ENCODE measurements at places on chromosomes 5 and 9.

DNA sequence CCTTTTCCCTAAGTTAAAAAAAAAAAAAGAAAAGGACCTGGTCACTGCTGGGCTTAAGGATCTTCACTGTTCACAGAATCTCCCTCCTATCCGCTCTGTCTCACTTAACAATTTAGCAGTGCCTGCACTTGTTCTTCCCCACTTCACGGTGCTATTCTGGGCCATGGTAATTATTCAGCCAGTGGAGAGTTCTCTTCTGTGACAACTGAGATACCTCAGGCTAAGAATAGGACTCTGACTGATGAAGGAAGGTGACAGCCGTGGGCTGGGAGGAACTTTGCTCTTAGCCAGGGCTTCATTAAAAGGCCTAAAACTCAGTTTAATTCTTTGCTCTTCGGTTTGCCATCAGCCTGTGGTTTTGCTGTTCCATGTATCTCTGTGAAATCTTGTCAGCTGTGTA is 51.9 kb upstream of the ENTREP1 start:
- no peak for DNase-seq

- DNase-seq, result no peak
These were observed 495.2 kb downstream of the TLE4 start for GRCh38 chr9:80066931-80067330.

DNA sequence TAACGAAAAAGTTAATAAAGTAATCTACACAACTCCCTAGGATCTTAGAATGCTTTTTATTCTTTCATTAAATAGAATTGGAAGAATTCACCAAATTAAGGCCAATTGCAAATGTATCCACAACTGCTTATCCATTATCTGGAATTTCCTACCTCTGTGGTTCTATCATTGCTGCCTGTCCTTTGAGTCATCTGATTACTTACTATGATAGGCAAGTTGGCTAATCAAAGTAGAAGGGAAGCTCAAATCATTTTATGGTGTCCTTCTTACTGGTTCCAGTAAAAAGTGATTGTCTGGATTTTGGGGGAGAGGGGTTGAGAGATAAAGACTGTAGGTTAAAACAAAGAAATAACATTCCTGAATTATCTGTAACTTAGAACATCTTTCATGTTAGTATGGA is 161.4 kb upstream of the GNA14 start:
- no peak for DNase-seq

DNA sequence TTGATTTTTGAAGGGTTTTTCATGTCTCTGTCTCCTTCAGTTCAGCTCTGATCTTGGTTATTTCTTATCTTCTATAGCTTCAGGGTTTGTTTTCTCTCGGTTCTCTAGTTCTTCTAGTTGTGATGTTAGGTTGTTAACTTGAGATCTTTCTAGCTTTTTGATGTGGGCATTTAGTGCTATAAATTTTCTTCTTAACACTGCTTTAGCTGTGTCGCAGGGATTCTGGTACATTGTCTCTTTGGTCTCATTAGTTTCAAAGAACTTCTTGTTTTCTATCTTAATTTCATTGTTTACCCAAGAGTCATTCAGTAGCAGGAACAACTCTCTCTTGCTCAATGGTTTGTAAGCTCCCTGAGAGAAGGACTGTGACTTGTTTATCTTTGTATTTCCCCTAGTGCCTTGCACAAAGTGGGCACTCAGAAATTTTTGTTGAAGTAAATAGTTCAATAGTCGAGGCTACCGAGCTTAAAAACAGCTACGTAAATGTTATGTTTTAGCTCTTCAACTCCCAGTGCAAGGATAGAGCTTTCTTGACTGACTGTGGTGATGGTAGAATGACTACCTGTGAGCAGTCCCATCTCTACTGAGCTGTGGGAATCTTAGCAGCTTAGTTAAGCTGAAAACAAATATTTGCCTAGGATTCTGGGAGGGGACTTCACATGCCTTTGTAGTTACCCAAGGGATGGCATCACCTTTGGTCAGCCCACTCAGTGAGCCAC is 225.8 kb upstream of the ELL2 start:
- no peak for DNase-seq

- no peak for DNase-seq
These were observed 69.3 kb downstream of the MAMDC2 start for GRCh38 chr9:70112981-70113380.

DNA sequence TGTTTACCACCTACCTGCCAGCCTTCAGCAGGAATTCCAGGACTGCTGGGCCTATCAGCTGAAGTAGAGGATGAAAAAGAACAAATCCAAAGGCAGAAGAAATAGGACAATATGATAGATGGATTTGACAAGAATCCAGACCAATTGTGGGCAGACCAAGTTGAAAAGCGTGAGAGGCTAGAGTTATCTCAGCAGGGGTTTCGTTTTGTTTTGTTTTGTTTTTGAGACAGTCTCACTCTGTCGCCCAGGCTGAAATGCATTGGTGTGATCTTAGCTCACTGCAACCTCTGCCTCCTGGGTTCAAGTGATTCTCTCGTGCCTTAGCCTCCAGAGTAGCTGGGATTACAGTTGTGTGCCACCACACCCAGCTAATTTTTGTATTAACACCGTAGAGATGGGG is 113.2 kb downstream of the PALM2AKAP2 start:
- no peak for DNase-seq

DNA sequence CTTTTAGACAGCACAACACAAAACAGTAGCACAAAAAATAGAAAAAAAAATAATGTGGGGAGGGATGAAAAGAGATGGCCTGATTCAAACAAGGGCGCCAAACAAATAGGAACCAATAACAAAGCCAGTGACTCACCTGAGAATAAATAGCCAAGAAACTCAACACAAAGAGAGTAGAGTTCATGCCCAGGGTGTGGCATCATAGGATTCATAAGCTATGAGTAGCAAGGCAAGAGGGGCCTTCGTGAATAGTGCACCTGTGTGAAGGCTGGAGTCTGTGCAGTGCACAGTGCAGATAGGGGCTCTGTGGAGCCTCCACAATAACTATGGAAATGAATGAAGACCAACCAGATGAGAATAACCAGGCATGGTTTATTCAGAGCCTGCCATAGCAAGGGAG is 541.7 kb downstream of the SPOCK1 start:
- DNase-seq, result no peak

GRCh38 chr5:1474866-1475543 is 29.8 kb upstream of the SLC6A3 start:
- DNase-seq, result no peak

DNA sequence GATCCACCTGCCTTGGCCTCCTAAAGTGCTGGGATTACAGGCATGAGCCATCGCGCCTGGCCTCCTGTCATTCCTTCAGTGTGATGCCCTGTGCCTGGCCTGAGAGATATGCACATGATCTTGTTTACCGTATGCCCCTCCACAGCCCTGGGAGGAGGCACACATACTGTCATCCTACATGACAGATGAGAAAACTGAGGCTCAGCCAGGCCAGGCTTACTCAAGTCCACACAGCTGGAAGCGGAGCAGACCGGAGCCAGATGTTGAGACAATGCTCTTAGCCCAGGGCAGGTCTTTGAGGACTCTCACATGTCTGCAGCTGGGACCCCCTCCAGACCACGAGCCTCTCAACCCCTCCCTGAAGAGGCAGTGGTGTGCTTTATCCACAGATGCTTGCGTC is 38.7 kb upstream of the SH3PXD2B start:
- DNase-seq, result no peak

- no peak for DNase-seq
These were observed 7.1 kb downstream of the INPP5E start for GRCh38 chr9:136432591-136432990.

- no peak for DNase-seq
These were observed 6.7 kb downstream of the GLRA1 start for GRCh38 chr5:151917904-151918303.

DNA sequence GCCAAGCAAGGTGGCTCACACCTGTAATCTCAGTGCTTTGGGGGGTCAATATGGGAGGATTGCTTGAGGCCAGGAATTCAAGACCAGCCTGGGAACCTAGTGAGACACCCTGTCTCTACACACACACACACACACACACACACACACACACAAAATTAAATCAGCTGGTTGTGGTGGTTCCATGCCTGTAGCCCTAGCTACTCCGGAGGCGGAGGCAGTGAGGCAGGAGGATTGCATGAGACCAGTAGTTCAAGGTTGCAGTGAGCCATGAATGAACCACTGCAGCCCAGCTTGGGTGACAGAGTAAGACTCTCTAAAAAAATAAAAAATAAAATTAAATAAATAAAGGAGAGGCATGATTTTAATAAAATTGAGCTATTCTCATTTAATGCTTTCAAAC is 13.1 kb downstream of the CEMIP2 start:
- DNase-seq, result no peak

DNA sequence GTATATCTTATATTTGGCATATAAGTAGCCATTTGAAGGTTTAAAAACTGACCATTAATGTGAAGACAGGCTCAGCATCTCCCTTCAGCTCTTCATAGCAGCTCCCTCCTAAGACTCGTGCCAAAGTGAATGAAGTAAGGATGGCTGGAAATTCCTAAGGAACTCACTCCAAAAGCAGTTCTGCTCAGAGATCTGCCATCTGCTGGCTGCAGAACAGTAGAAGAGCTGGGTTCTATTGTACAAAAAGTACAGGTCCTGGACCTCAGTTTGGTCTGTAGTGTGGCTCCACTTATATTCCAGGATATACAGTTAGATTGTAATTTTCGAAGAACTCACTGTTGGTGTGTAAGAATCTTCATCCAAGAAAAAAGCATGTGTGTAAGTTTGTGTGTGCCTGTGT is 104.9 kb upstream of the RUSC2 start:
- DNase-seq, result no peak
